ENCODE measurements at places on chromosomes 7 and 10.

DNA sequence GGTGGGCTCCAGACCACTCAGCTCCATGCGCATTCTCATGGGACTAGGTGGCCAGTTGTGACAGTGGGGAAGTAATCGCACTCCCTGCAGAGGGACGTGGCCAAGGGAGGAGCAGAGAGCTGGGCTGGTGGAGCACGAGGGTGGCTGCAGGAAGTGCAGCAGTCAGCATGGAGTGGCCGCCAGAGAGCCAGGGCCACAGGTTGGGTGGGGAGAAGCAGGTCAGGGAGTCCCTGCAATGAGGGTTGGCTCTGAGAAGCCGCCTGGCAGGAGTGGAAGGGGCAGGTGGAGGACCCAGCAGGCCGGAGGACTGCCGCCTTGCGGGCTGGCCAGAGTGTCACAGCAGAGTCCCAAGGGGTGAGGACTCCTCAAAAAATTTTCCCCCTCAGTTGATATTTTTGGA lies 26.2 kb downstream of the FKBP6 start:
- no peak for DNase-seq

GRCh38 chr10:129332476-129332875 lies 134.6 kb upstream of the MGMT start:
- peak; percentile 55 for DNase-seq

GRCh38 chr7:87046456-87046855 lies 13.0 kb downstream of the ELAPOR2 start:
- DNase-seq = no peak

- DNase-seq = no peak
Observed at GRCh38 chr10:113161066-113161465, 211.0 kb downstream of the TCF7L2 start.

DNA sequence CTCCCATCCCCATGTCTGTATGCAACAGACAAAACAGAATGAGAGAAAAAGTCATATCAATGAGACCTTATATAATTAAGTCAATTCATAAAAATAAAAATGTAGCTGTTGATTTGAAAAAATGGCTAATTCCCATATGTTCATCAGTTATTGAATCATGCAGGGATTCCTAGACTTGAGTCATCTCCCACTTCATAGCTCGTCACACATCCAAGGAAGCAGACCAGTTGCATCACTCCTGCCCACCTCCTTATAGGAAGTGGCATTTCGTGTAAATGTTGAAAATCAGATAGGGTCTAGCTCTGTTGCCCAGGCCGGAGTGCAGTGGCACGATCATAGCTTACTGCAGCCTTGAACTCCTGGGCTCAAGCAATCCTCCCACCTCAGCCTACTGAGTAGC lies 56.1 kb upstream of the SH2B2 start:
- DNase-seq = no peak

DNA sequence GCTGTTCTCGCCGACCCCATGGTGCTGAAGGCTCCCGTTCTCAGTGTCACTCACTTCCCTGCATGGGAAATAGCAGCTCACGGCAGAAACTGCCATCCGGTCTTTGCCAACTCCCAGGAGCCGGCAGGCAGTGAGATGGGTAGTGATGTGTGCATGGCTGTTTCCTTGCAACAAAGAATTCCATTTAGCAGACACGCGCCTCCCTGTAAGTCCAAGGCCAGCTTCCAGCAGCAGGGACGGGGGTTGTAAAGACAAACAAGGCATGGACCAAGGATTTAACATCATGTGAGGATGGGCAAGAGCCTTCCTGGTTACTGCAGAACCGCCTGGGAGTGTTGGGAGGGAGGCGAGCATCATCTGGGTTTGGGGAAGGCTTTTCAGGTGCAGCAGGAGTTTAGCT lies 273.1 kb downstream of the GLRX3 start:
- no peak for DNase-seq

DNA sequence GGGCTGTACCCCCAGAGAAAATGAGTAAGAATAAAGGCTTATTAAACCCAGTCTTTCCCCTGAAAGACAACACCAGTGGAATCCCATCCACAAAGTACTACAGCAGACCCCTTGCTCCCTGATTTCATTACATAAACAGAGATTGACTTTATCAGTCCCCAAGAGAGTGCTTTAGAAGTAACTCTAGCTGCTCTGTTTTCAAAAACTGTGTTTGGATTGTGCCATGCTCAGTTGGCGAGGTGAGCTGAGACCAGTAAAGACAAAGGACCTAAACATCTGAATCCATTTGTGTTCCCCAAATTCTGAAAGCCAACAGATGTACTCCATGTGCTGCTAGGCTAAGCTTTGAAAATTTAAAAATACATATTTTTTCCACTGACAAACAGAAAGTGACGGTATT lies 127.0 kb downstream of the ATE1 start:
- DNase-seq = no peak

Measured in DND-41 (cell line).